T47D (cell line): ENCODE measurements at places on chromosomes 3 and 15.

DNA sequence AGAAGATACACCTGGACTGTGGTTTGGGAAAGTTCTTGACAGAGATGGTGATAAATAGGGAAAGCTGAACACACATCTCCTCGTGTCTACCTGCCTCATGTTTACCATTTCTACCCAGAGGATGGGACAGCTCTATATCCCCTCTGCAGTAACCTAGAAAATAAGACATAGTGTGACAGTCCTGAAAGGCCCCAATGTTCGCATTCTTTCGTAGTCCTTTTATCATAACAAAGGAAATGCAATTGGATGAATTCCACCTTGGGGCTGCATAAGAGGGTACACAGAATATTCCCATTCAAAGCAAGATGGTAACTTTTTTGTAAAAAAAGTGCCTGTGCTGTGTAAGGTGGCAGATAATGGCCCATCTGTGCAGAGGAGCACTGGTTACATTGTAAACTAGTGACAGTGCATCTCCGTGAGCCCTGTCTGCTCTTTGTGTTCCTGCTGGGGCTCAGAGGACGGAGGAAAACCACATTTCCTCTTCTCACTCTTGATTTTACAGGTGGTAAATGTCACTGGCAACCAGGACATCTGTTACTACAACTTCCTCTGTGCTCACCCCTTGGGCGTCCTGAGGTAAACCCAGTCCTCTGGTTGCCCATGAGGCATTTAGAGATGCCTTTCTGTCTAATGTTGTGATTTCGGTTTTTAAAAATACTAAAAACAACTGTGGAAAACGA lies 74.3 kb downstream of the SIDT1 start:
- no peak for DNase-seq

GRCh38 chr3:127053450-127053849 lies 70.5 kb downstream of the PLXNA1 start:
- no peak for DNase-seq

- DNase-seq, result no peak
Observed at GRCh38 chr15:66800584-66801235, 98.7 kb downstream of the SMAD6 start.

GRCh38 chr15:27714675-27715074 lies 384.4 kb downstream of the OCA2 start:
- no peak for DNase-seq

DNA sequence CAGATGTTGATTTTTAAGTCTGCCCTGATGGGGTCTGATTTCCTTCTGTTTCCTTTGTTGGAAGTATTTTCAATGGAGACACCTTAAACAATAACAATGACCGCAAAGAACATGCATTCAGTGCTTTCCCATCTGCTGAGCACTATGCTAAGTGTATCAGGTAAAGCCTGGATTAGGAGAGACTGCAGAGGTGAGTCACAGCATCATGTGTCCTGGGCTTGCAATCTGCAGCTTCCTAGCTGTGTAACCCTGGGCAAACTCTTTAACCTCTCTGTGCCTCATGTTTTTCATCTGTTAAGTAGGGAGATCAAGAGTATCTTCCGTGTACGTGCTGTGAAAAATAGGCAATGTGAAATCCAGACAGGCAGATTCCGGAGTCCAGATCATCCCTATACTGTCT lies 13.3 kb upstream of the CHRNB4 start:
- DNase-seq, result no peak

DNA sequence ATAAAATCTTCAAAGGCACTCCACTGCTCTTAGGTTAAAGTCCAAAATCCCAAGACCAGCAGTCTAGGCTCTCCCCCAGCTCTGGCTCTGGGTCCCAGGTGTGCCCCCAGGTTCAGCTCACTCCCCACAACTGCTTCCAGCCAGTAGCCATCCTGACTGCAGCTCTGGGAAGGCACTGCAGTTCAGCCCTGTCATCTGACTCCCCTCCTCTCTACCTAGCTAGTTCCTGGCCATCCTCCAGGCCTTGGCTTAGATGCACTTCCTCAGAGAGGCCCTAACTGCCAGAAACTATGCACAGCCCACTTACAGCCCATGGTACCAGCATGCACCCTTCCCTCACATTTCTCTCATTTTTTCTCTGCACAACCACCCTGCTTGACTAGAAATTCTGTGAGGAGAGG lies 25.5 kb downstream of the TBC1D2B start:
- no peak for DNase-seq

DNA sequence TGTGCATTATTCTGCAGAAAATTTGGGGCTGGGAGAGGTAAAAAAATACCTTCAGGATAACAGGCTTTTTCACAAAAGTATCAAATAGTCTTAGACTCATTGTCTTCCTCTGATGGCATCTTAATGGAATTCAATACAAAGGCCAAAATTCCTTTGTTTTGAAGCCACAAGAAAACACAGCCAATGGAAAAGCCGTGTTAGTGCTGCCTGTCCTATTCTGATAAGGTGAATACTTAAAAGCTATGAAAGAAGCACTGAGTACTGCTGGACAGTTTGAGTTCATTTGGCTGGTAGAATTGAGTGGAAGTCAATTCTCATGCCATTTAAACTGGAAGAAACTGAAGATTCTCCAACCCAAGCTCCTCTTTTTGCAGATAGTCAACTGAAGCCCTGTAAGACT lies 395.3 kb upstream of the TPRG1 start:
- DNase-seq, result no peak

DNA sequence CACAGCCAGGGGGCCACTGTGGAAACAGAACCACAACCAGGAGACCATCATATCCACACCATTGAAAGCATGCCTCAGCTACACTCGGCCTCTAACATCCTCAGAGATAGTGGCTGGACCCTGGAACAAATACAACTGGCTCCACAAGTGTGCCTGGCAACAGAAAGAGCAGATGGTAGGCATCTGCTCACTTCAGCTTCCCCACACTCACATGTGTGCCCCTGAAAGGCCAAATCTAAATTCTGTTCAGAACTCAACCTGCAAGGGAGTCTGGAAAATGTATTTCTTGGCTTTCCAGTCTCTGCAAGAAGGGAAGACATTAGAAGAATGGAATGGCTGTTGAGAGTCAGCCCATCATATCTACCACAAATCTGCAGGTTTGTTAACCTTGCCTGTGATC lies 54.7 kb upstream of the CTNNB1 start:
- DNase-seq, result no peak

- peak; percentile 41 for DNase-seq
Observed at GRCh38 chr3:177973241-177973840, 562.9 kb upstream of the KCNMB2 start.

- DNase-seq, result no peak
Observed at GRCh38 chr15:83014205-83014653, 2.8 kb upstream of the C15orf40 start.

- no peak for DNase-seq
Observed at GRCh38 chr3:5095886-5096285, 26.2 kb upstream of the ARL8B start.

GRCh38 chr3:45440131-45440530 lies 51.8 kb downstream of the LARS2 start:
- DNase-seq, result no peak

DNA sequence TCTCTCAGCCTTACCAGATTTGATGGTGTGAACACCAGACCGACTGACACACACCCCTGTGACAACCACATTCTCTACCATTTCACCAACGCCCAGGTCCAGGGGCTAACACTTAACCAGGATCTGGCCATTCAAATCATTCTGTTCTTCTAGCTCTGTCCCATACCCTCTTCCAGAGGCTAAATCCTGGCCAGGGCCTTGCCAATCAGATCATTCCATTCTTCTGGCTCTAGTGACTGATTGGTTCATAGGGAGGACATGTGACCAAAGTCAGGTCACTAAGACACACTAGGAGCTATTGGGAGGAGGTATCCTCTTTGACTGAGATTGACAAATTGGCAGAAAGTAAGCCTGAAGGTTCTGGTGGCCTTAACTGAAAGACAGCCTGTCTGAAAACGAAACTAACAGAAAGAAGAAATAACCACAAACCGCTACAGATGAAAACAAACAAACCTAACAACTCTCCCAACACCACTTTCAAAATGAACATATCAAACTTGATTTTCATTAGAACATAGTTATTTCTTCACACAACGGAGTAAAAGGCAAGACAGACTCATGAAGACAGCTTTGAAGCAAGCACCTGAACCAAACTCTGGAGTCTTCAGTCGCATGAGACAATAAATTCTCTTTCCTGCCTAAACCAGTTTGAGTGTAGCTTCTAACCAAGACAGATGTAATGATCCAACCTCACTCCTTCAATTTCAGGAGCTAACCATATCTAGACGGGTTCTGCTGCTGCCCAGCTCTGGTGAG lies 68.5 kb downstream of the TRANK1 start:
- DNase-seq, result peak; percentile 37

DNA sequence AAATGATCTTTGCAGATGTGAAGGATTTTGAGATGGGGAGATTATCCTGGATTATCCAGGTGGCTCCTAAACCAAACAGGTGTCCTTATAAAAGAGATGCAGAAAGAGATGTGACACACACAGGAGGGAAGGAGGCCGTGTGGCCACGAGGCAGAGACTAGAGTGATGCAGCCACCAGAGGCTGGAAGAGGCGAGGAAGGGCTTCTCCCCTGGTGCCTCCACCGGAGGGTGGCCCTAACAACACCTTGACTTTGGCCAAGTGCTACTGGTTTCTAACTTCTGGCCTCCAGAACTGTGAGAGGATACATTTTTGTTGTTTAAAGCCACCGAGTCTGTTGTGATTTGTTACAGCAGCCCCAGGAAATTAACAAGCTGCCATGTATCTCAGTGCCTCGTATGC lies 127.1 kb downstream of the ASB7 start:
- DNase-seq, result no peak

GRCh38 chr15:58457466-58457965 lies 25.7 kb downstream of the LIPC start:
- no peak for DNase-seq

- DNase-seq, result no peak
Observed at GRCh38 chr3:95356764-95357501, 1294.1 kb downstream of the NSUN3 start.

DNA sequence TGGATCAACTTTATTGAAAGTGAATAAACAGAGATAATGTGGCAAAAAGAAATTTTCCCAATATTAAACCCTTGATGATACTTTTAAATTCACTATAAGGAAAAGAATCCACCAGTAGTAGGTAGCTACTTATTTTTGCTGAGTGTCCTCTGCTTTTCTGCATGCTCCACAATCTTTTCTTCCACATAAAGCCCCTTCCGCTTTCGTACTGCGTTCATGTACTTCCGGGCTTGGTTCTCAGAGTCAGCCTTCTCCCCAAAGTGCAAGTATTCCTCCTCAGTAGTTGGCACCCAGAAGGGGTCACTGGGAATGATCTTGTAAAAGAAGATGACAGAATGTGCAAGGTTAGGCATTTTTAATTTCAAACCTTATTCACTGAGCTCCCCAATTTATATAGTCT lies 84.4 kb upstream of the MEX3B start:
- no peak for DNase-seq

DNA sequence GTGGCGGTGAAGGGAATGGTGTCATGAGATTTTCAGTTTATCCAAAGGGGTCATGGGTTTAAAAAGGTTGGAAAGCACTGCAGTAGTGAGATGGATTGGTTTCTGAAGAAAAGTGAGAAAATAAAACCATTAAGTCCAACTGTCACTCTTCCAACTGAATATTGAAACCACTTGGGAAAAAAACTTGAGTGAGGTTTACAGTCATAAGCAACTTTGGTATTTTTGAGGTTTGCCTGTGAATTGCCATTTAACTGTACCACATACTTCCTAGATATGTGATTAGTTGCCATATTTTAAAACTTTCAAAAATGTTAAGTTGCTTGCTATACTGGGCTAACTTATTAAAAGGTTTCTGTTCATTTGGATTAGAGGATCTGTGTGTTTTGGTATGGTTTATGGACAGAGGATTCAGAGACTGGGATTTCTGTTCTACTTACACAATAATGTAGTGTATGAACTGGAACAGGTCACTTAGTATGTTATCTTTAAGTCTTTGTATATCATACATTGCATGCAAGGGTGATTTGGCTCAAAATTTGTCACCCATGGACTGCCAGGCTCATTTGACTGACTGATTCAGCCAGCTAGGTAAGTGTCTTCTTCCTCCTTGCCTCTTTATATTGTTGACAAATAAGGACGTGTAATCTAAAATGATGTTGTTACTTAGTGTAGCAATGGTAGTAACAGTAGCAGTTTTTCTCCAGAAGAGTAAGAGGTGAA lies 201.4 kb upstream of the EOMES start:
- no peak for DNase-seq

DNA sequence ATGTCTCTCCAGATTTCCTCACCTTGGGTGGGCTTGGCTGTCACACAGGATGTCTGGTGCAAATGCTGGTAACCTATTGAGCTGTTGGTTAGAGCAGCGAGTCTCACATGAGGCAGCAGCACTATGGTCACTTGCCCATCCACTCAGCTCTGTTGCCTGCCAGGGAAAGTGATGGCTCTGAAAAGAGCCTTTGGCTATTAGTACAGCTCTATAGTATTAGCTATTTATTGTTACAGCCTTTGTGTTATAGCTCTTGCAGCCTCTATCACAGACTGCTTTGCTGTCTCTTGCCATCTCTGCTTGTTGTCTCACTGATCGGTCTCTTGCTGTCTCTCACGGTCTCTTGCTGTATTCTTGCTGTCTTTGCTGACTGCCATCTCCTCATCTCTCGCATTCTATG lies 114.3 kb downstream of the MFSD1 start:
- DNase-seq, result no peak

DNA sequence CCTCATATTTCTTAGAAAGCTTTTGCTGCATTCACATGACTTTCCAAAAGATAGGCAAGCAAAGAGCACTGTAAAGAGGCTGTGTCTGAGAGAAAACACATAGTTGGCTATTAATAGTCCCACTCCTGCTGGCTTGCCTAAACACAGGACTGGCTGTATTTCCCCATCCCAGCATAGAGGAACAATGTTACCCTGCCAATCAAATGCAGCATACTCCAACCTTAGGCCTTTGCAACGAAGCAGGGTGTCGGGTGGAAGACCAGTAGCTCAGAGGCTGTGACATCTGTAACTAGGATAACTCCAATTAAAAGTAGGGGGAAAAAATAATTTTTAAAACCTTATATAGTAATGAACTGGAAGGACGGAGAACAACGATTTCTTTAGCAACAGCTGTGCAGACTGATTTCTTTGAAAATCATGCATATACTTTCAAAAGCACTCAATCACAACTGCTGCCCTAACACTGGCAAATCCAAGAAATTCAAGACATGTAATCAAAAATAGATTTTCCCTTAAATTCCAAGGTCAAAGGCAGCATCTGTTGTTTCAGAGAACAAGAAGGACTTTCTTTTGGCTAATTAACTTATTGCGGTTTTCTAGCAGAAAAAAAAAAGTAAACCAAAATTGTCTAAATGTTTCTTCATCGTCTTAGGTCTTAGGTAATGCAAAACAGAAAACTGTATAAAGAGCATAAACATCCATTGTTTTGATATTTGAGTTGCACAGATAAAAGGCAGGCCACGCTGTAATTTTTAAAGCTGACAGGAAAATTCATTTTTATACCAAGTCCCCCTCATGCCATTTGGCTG lies 139.3 kb downstream of the TNIK start:
- no peak for DNase-seq

DNA sequence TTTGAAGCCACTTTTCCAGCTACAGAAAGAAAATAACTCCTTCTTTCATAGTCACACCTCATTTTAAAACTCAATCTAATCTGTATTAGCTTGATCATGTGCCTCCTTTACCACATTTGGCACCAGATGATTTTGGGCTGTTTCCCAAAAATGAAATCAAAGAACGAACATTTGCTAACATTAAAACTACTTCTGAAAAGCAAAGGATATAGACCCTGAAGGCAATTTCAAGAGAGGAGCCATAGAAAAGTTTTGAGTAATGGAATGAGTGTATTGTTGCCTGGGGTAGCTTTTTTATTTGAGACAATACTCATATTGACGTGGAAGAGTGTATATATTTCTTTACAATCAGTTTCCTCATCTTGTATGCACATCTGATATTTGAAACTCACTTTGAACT lies 152.8 kb upstream of the TBL1XR1 start:
- peak; percentile 47 for DNase-seq

- peak; percentile 93 for DNase-seq
Observed at GRCh38 chr3:45656575-45657363, 32.4 kb upstream of the SACM1L start.
